ENCODE measurements at places on chromosomes 13 and 19.

DNA sequence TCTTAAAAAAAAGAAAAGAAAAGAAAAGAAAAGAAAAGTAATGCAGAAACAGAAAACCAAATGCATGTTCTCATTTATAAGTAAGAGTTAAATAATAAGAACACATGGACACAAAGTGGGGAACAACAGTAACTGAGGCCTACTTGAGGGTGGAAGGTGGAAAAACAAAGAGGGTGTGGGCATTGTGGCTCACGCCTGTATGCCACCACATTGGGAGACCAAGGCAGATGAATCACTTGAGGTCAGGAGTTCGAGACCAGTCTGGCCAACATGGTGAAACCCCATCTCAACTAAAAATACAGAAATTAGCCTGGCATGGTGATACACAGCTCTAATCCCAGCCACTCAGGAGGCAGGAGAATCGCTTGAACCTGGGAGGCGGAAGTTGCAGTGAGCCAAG, 8.1 kb downstream of the ZNF708 start:
- no peak for DNase-seq

- DNase-seq = no peak
These were observed 441 bp upstream of the ZNF559 start for GRCh38 chr19:9323557-9323918.

DNA sequence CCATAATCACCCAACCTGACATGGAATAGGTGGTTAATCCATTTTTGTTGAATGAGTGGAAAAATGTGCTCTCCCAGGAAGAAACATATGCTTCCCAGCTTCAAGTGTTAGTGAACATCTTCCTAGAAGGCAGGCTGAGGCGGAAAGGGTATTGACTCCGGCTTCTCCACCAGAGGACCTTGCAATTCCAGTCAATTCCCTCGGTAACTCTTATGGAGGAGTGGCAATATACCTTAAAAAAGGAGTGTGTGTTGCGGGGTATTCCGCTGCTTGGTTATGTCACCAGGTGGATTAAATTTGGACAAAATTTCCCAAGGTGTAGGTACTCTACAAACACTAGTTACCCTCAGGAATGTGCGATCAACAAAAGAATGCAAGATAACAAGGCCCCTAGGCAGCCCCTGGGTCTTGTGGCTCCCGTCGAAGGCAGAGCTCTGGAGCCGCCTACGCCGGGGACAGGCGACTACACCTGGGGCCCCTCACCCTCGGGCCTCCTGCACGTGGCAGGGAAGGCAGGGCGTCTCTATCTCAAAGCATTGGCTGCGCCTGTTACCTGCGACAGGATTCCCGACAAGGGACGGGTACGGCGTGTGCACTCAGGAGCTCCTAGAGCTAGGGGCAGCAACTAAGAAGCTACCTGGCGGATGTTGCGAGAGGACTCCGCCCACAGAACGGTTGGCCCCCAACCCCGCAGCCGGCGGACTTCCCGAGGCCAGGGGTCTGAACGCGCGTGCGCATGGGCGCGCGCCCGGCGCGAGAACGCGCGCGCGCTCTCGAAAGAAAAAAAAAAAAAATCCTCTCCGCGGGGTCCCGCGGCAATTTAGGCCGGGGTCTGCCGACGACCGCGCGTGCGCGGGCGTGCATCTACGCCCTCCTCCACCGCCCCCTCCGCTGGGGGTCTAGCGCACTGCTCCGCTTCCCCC, at the start of gene WDR87:
TSS of gene WDR87 (minus strand) at position 649 of the 923 bp plus-strand sequence. CDS start 8,355 bp downstream, outside the sequence.
- DNase-seq = peak; percentile 76

- no peak for DNase-seq
These were observed 34.9 kb upstream of the RCBTB2 start for GRCh38 chr13:48567515-48568369.

DNA sequence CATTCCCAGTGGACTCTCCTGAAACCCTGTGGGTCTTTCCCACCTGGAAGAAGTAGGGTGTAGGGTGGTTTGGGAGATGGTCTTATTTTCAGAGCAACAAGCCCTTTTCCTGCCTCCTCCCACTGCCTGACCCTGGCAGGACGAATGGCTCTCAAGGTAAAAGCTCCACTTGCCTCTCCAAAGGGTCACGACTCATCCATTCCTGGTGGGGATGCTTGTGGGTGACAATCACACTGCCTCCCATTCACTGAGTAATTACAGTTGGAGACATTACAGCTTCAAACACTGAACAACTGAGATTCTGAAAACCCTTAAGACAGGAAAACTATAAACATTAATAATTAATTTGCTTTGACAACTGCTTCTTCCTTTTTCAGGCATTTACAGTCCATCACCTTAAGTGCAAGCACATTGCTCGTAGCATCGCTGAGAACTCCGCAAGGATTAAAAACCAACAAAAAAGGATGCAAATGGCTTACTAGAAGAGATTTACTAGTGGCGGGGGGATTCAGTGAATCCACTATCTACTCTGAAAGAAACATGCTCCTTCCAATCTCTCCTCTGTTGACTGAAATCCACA, 199.6 kb upstream of the IRS2 start:
- no peak for DNase-seq

- DNase-seq = no peak
These were observed 5.9 kb downstream of the NOTCH3 start for GRCh38 chr19:15194938-15195337.

GRCh38 chr13:98236197-98236596, 59.1 kb upstream of the RNF113B start:
- DNase-seq = no peak

DNA sequence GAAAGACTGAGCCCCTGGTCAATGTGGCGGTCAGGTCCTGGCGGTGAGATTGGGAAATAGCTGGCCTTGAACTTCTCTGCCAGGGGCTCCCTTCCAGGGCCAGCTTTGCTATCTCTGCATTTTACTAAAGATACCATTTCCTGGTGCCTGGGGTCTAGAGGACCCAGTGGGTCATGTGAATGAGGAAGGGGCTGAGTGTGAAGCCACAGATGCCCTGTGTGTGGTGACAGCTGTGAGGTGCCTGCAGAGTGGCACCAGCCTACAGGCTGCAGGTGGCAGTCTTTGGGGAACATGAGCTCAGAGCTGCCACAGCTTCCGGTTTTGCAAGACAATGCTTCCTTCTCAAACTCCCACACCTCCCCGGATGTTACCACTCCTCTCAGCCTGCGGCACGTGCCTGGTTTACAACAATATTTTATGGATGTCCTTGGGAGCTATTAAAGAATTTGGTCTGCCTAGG, 5.2 kb upstream of the MLNR start:
- DNase-seq = peak; percentile 58

DNA sequence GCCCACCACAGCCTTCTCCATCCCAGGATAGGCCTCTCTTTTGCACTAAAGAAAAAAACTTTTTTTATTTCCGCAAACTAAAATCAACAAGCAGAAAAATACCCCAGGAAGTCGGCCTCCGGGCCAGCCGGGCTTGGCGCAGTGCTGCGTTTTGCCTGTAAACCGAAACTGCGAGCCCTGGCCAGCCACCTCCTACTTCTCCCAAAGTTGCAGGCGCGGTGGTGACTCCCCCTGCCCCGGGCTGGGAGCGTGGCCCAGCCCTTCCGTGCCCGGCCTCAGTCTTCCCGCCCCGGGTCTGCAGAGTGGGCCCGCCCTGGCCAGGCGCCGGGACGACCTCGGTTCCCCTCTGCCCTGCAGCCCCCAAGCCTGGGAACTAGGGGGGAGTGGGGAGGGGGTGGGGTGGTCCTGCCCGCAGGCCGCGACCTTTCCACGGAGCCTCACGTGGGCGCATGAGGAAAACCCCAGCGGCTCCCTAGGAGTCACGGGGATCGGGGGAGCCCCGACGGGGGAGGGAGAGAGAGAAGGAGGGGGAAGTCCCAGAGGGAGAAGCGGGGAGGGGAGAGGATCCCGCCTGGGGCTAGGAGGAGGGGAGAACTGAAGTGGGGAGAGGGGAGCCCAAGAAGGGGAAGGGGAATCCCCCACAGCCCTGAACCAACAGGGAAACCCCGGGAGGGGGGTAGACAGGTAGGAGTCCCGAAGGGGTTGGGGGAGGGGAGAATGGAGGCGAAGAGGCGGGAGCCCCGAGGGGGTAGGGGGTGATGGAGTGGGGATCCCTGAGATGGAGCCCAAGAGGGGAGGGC, 3.0 kb downstream of the GADD45B start:
- DNase-seq = peak; percentile 78

- DNase-seq = no peak
These were observed 11.6 kb upstream of the TOMM40 start for GRCh38 chr19:44879309-44880065.

- no peak for DNase-seq
These were observed 143.2 kb downstream of the POU4F1 start for GRCh38 chr13:78460176-78460575.

DNA sequence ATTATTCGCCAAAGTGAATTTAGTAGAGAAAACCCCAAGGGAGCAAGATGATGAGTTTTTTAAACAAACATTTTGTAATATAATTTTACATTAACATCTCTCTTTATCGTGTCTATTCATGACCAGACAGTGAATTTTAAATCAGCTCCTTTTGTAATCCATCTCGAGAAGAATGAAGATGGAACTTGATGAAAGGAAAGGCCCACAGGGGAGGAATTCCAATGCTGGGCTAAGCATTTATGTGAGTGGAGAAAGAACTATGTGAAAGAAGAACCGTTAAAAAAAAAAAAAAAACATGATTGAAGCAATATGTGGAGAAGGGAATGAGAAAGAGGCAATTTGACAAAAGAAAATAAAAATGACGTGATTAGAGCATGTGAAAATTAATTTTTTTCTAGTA, 170.6 kb downstream of the KCTD12 start:
- no peak for DNase-seq

DNA sequence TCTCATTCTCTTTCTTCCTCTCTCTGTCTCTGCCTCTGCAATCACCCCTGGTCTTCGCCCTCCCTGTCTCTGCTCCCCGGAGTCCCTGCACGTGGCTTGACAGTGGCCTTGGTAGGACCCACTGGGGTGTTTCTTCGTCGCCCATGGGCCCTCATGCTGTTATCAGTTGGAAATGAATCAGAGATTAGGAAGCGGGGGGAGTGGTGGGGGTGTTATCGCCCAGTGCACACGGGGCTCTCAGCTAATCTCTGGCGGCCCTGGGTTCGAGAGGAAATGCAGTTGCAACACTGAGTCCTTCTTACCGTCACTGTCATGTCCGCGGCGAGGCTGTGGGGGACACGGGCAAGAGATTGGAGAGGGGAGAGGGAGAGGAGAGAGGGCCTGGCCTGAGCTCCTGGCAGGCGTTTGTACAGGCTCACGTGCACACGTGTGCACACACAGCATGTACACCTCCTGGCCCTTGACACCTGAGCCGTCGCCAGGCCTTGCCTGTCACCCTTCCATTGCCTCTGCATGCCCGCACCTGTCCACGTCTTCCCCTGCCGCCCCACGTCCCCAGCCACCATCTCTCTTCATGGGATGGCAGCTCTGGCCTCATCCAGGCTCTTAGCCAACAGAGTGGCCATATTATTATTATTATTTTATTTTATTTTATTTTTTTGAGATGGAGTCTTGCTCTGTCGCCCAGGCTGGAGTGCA, 37.8 kb upstream of the SLC7A10 start:
- DNase-seq = no peak

GRCh38 chr13:50548586-50548985, 294.9 kb downstream of the DLEU7 start:
- no peak for DNase-seq

DNA sequence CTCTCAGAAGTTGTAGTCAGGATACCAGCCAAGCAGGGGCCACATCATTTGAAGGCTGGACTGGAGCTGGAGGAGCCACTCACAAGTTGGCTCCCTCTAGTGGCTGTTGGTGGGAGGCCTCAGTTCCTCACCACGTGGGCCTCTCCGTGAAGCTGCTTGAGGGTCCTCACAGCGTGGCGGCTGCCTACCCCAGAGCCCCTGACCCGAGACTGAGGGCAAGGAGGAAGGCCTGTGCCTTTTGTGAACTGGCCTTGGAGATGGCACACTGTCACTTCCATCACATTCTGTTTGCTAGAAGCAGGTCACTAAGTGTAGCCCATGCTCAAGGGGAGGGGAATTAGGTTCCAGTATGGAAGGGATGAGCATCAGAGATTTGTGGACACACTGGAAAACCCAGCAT, 14.6 kb downstream of the GNA11 start:
- peak; percentile 79 for DNase-seq

GRCh38 chr19:54014920-54015560, 23.6 kb downstream of the CACNG6 start:
- no peak for DNase-seq

- no peak for DNase-seq
These were observed 4.6 kb upstream of the FFAR3 start for GRCh38 chr19:35353635-35354034.

DNA sequence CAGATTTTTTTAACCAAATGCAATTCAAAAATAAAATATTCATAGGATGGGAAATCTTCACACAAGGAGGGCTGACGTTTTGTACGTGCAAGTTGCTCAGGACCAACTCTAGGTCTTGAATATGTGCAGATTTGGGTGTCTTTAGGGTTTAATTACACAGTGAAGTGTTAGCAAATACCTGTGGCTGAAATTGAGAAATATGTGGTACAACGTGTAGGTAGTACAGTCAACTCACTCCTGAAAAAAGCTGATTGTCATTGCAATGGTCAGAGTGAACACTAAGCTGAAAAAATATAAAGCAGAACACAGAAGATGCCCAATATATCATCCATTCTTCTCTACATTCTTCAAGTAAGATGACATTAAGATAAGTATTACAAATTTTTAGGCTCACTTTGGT, 314.3 kb downstream of the SLITRK1 start:
- DNase-seq = no peak

DNA sequence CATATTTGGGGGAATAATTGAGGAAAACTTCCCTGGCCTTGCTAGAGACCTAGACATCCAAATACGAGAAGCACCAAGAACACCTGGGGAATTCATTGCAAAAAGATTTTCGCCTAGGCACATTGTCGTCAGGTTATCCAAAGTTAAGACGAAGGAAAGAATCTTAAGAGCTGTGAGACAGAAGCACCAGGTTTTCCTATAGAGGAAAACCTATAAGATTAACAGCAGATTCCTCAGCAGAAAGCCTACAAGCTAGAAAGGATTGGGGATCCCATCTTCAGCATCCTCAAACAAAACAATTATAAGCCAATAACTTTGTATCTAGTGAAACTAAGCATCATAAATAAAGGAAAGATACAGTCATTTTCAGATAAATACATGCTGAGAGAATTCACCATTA, 114.9 kb downstream of the PIBF1 start:
- DNase-seq = no peak

DNA sequence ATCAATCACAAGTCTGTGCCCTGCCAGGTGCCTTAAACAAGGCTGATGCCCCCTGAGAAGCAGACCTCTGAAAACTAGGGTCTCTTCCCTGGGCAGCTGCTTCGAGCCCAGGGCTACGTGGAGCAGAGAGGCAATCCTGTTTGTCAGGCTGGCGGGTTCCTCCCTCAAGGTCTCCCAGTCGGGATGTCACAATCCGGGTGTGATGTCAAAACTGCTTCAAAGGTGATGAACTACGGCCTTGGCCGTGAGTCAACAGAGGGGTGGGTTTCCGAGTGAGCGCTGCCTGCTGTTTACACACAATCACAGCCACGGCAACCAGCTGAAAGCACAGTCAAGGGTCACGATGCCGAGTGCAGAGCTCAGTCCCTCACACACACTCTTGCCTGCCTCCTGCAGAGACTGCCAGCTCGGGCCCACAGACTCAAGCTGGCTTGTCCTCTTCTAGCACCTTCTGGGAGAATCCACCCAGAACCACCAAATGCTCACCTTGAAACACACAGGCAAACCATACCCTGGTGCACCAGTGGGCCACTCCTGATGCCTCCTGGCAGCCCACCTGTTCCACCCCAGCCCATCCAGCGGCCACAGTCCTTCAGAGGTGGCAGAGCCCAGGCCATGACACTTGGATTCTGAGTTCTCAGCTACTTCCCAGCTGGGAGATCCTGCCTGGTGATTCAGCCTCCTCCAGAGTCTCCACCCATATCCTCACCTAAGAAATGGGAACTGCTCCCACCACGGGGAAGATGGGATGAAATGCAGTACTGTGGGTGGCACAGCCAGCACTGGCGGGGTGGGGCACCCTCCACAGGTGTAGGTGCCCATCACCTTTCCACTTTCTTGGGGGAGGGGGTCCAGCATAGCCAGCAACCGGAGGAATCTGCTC, 6.8 kb downstream of the ELL start:
- peak; percentile 56 for DNase-seq
